ENCODE measurements at places on chromosomes 11 and 22.

DNA sequence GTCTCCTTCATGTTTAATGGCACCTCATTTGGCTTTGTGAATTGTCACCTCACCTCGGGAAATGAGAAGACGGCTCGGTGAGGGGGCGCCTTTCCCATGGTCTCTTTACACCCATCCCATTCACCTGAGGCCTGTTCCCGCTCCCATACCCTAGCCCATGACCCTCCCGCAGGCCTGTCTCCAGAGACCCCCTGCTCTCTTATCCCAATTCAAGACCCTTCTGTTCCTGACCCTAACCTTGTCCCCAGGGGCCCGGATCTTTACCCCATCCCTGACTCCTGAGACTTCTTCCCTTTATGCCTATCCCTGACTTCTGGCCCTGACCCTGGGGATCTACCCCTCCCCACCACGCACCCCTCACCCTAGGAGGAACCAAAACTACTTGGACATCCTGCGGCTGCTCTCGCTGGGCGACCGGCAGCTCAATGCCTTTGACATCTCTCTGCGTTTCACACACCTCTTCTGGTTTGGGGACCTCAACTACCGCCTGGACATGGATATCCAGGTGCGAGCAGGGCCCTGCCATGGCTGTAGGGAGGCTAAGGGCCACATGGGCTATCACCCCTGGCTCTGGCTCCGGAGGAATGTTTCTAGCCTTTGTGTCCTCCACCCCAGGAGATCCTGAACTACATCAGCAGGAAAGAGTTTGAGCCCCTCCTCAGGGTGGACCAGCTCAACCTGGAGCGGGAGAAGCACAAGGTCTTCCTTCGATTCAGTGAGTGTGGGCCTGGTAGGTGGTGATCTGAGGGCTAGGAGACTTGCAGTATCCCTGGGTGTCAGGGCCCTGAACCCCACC lies 7.9 kb downstream of the INPPL1 start:
- DNase-seq, result no peak

GRCh38 chr11:118417801-118418200 lies 16.4 kb downstream of the ATP5MG start:
- no peak for DNase-seq

GRCh38 chr11:122108192-122108799 lies 7.7 kb downstream of the BLID start:
- DNase-seq, result peak; percentile 63

GRCh38 chr11:42444406-42444805 lies 867.4 kb upstream of the API5 start:
- no peak for DNase-seq

- DNase-seq, result no peak
Observed at GRCh38 chr11:1938343-1939005, 8.7 kb upstream of the MRPL23 start.

DNA sequence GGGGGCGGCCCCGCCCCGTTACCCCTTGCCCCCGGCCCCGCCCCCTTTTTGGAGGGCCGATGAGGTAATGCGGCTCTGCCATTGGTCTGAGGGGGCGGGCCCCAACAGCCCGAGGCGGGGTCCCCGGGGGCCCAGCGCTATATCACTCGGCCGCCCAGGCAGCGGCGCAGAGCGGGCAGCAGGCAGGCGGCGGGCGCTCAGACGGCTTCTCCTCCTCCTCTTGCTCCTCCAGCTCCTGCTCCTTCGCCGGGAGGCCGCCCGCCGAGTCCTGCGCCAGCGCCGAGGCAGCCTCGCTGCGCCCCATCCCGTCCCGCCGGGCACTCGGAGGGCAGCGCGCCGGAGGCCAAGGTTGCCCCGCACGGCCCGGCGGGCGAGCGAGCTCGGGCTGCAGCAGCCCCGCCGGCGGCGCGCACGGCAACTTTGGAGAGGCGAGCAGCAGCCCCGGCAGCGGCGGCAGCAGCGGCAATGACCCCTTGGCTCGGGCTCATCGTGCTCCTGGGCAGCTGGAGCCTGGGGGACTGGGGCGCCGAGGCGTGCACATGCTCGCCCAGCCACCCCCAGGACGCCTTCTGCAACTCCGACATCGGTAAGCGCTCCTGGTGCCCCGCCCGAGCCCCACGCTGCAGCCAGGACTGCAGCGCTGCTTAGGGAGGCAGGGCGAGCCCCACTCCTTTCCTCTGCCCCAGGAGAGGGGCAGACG lies at the start of gene TIMP3:
Gene TIMP3 (plus strand): TSS at position 169 of the 700 bp plus-strand sequence. CDS start 297 bp downstream, at position 466.
- peak; percentile 93 for DNase-seq

DNA sequence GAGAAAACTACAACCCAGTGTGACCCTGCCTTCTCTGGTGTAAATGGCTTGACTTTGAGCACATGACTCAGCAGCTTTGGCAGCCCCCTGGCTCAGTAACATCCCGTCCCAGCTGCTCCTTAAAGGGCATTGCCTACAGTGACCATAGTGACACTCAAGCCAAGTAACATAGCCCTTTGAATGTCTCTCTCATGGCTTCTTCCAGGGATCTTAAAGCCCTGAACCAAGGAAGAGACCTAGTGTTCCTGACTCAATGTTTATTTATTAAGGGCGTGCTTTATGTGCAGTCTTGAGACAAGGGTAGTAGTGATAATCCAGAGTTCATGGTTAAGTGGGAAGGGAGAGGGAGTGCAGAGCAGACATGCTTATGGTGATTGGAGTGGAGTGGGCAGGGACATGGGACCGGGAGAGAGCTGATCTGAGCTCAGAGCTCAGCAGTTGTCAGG lies 125.7 kb downstream of the PARVA start:
- DNase-seq, result peak; percentile 15

- DNase-seq, result no peak
Observed at GRCh38 chr22:50101870-50102565, 12.2 kb downstream of the MOV10L1 start.

DNA sequence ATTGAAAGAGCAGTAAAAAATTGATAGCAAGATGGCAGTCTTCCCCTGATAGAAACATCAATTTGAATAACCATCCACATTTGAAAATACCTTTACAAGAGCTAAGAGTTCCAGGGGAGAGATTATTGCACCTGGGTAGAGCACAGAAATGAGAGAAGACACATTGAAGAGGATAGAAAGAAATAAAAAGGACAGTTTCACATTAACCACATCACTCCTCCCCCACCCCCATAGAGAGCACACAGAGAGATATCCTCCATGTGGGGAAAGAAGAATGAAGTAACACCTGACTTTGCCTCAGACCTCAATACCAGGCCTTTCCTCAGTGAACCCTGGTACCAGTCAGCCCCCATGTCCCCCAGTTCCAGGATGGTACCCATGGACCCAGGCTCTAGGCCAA lies 486.7 kb downstream of the FAM181B start:
- no peak for DNase-seq

DNA sequence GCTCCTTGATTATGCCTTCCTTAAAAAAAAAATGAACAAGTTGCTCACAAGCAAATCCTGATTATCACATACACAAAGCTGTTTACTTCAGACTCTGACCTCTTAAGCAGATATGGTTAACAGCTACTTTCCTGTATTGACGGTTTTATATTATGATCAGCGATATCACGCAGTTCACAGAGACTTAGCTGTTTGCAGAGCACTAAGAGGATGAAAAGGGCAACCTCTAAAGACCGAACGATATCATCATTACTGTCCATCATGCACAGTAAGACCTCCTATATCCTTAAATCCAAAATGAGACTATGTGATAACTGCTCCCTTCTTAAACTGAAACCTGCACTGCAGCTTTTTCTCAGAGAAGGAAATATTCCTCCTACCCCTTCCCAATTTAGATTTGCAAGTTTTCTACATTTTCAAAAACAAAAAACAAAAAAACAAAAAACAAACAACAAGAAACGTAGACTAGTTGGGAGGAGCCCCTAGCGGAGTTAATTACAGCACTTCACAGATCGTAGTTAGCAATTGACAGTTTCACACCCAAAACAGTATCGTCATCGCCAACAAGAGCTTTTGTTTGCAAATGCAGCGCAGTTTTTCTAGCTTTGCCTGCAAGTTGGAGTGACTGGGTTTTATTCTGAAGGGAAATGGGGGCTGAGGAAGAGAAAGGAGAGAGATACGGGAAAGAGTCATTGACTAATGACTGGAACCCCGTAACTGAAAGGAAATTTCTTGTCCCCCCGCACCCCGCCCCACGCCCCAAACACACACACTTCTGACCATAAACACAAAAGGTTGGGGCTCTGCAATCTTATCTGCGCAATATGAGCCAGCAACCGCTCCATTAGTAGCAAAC lies 1.2 kb downstream of the DDX6 start:
- DNase-seq, result peak; percentile 9

DNA sequence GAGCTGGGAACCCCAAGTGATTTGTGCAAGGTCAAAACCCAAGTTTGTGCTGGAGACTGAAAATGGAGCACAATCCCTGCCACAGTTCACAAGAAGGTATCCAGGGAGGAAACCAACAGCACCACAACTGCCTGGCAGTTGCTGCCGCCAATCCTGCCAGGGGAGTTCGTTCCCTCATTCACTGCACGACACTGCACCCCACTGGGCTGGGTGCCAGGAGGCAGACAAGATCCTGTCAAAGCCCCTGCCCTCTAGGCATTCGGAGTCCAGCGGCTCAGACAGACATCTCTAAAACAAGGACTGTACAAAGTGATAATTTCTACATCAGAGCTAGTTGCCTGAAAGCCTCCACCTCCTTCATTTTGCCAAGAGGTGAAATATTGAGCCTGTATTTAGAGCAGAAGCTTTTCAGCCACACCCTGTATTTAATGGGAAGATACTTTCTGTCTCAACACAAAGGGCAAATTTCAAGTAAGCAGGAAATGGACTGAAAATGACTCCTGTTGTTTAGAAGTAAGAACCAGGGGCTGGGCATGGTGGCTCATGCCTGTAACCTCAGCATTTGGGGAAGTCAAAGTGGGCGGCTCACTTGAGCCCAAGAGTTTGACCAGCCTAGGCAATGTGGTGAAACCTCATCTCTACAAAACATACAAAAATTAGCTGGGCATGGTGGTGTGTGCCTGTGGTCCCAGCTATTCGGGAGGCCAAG lies 277.4 kb upstream of the NARS2 start:
- DNase-seq, result no peak

- no peak for DNase-seq
Observed at GRCh38 chr11:123472236-123472935, 42.3 kb downstream of the GRAMD1B start.

GRCh38 chr11:34105957-34106504 lies 602 bp downstream of the NAT10 start:
- DNase-seq, result peak; percentile 9

- no peak for DNase-seq
Observed at GRCh38 chr22:46135611-46136485, 14.5 kb upstream of the PPARA start.

DNA sequence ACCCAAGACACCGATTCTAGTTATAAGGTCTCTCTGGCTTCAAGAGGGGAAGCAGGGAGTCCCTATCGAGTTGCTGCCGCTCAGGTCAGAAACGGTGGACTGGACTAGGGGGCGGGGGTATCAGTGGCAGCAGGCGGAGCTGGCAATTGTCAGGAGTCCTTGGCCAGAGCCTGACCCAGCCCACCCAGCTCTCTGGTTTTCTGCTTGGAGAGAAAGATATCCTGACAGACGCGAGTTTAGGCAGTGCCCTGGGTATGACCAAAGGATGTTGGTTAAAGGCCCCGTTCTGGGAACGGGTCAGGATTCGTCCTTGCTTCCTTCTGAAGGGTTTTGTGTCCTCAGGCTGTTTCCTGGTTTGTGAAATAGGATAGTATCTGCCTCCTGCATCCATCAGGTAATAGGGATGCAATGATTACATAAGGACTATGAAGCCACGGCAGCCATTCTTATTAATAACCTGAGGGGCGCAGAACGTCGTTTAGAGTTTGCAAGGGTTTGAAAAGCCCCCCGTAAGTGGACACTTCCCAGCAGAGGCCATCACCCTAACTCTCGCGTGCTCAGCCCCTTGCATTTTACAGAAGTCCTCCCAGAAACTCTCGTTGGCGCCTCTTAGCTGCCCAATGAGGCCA lies 700 bp upstream of the DEPDC5 start:
- no peak for DNase-seq

GRCh38 chr22:45968003-45968650 lies 8.8 kb downstream of the WNT7B start:
- peak; percentile 19 for DNase-seq

- peak; percentile 88 for DNase-seq
Observed at GRCh38 chr11:122661182-122661945, 5.8 kb downstream of the UBASH3B start.

DNA sequence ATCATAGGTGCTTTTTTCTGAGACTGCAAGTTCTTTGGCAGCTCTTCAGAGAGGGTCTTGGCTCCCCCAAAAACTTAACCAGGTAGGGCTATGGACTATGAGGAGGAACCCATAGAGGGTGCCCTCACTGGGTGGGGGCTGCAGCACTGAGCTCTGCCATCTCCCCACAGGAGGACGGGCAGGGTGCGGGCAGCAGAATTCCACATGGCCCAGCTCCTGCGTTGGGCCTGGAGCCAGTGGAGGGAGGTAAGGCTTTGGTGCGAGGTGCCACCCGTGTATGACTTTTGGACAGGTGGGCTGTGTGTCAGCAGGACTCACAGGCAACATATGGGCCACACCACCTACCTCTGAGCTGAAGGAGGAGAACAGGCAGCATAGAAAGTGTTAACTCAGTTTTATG lies 58.4 kb downstream of the PISD start:
- no peak for DNase-seq

DNA sequence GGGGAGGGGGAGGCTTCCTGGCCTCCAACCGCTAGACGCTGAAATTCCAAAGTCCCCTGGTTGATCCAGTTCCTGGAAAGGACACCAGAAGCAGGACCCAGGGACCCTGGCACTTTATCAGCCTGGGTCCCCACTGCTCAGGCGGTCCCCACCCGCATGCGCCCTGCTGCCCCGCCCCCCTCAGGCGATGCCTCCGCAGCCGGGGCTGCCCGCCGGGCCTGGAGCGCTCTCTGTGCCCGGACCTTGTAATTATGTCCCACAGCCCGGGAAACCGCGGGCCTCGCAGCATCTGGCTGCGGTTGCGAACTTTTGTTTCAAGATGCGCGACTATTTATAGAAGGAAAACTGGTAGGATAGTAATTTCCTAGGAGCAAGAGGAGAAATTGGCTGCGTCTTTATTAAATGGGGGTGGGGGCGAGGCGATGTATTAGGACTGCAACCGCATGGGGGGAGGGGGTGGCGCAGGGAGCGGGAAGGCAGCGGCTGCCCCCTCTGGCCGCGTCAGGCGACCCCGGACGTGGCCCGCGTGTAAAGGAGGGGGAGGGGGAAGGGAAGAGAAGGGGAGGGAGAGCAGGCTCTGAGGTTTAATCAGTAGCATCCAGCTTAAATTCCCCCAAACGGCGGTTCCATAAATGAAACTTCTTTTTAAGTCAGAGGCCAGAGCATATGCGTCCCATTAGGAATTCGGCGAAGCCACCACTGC lies 6.1 kb downstream of the WNT7B start:
- peak; percentile 38 for DNase-seq

- DNase-seq, result no peak
Observed at GRCh38 chr11:43517518-43517917, 158.8 kb downstream of the TTC17 start.

GRCh38 chr22:22671506-22671905 lies 27.1 kb downstream of the GGTLC2 start:
- DNase-seq, result no peak

GRCh38 chr22:45290410-45290936 lies 5.7 kb downstream of the UPK3A start:
- peak; percentile 91 for DNase-seq
